CD8-positive, alpha-beta memory T cell (primary cell): ENCODE measurements at places on chromosomes 12 and 14.

DNA sequence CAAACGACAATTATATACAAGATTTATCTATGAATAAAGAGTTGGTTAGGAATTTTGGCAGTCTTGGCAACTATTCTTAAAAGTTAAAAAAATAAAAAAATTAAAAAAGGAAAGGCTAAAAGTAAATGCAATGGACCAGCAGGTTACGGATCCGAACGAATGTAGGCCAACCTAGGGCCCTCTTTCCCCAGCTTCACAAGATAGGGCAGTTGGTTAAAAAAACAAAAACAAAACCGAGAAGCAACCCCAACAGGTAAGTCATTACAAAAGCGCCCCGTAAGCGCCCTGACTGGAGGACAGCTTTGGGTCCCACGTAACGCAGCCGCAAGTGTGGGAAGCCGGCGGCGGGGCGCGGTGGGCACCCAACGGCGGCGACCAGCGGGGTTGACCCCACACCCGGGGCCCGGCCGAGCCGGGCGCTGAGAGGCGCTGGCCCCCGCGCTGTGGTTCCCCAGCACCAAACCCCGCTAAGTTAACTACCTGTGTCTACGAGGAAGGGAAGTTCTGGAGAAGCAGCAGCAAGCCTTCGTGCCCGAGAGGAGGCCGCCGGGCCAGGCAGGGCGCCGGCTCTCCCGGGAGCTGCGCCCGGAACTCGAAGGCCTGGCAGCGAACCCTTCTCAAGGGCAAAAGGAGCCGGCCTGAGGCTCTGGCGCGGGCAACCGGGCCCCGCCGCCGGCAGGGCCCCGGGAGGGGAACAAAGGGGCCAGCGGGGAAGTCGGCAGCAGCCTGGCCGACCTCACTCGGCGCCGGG lies 882 bp downstream of the HECTD1 start:
- DNase-seq: peak; percentile 65

- DNase-seq: no peak
Observed at GRCh38 chr12:12747278-12747677, 30.1 kb downstream of the CDKN1B start.

DNA sequence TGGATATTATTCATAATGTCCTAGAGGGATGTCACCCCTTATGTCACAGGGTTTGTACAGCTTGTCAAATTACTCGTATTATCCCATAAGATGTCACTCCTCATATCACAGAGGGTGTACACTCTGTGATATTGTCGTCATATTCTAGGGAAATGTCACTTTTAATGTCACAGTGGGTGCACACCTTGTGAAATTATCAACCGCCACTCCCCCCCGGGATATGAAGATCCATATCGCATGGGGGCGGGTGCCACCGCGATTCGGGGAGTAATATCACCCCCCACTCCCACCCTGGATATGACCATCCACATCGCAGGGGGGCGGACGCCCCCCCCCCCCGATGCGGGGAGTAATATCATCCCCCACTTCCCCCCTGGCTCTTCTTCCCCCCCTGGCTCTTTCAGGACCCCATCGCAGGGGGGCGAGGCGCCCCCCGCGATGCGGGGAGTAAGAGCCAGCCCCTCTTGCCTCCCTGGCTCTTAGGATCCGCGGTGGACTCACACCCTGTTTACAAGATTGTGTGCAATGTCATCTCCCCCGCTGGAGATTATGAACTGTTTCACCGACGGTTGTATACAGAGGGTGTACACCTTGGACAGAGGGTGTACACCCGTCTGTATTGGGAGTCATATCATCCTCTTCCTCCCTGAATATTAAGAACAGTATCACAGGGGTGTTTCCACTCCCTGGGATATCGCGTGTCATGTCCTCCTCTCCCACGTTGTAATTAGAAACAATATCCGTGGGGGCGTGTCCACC lies 92.8 kb downstream of the FRMD6 start:
- no peak for DNase-seq

- DNase-seq: peak; percentile 88
Observed at GRCh38 chr14:91835920-91836843, 31.2 kb downstream of the TC2N start.

DNA sequence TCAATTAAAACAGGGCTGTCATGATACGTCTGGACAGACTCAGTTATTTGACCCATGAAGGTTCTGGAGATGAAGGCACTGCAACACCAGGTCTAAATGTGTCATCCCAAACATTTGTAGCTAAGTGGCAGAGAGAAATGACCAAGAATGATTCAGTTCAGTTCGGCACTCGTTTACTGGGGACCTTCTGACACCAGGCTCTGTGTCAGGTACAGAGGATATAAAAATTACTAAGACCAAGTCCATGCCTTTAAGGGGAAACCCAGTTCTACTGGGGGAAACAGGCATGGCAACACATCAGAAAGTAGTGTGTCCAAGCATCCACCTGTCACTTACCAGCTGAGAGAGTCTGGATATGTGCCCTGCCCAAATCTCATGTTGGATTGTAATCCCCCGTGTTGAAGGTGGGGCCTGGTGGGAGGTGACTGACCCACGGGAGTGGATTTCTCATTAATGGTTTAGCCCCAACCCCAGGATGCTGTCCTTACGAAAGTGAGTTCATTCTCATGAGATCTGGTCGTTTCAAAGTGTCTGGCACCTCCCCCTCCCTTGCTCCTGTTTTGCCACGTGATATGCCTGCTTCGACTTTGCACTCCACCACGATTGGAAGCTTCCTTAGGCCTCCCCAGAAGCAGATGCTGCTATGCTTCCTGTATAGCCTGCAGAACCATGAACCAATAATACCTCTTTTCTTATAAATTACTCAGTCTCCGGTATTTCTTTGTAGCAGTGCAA lies 41.9 kb upstream of the BCL2L14 start:
- no peak for DNase-seq

DNA sequence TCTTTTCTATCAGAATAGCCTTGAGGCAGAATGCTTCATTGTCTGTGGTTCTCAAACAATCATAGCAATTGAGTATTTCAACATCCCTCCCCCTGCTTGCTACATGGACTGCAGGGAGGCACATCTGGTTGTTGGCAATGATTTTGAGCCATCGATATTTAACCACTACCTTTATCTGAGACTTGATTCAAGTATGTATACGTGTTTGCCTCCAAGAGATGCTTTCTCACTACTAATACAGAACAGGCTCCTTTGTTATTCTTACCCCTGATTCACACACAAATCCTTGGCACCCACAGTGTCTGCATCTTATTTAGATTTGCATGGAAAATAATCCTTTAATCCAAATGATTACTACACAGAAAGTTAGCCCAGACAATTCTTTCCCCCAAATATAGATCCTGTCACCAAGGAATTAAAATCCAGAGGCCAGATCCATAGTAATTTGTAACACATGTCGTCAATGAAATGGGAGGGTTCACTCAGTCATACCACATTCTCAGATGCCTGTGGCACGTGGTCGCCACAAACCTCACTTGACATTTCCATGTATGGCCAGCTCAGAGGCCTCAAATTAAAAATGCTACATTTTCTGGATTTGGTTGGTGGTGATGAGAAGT lies 199.3 kb downstream of the ITPR2 start:
- no peak for DNase-seq

DNA sequence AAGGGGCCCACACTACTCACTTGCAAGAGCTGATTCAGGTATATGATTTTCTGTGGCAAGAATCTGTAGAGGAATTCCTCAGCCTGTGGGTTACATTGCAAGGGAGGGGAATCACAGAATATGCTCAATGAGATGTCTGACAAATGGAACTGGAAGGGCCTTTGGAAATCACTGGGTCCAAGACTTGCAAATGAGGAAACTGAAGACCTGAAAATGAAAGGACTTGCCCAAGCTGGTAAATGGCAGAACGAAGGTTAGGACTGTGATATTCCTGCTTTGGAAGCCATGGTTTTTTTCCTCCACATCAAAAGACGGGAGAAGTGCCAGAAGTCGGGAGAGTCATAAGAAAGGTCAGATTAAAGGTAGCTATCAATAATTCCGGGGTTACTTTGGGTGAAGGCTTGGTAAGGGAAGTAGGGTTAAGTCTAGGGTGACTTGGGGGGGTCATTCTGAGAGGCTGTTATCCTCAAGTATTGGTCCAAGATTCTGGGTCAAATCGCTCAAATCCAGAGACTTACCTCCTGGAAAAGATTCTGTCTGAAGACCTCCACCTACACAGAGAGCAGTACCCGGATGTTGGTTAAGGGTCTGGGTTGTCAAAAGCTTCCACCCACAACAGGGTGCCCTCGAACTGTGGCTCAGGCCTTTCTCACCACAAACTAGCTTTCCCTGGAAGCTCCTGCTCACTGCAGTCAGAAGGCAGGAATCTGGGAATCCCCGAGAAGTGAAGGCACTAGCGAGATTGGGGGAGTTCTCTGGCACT lies 539 bp downstream of the PSME2 start:
- no peak for DNase-seq

DNA sequence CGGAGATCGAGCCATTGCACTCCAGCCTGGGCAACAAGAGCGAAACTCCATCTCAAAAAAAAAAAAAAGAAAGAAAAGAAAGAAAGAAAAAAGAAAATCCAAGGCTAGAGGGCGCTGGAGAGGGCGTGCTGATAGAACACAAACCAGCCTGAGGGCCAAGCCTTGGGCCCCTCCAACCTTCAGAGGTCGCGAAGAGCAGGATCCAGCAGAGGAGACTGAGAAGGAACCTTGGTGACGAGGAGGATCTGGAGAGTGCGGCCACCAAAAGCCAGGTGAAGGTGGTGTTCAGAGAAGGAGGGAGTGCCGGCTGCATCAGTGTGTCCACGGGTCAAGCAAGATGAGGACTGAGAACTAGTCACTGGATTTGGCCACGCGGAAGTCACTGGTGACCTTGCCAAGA lies 4.1 kb upstream of the DYNC1H1 start:
- peak; percentile 29 for DNase-seq

DNA sequence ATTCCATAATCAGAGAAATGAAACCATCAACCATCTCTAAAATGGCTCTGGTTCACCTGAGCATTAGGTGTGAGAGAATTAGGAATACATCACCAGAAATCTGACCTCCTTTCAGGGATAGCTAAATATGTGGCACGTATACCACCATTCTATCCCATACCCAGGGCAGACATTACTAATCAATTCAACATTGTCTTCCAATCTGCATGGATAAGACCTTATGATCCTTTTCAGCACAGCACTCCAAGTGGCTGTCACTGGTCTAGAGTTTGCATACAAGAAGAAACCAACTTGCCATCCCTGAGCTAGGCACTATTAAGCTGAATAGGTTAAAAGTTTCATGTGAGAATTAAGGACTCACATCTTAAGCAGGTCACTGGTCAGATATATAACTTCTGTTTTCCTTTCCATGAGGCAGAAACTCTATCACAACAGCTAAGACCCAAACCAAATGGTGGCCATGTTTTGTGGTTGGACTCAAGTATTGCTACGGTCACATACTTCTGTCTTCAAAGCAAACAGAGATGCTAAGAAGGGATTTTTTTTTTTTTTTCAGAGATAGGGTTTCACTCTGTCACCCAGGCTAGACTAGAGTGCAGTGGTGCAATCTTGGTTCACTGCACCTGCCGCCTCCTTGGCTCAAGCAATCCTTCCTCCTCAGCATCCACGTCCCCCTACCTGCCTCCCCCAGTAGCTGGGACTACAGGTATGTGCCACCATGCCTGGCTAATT lies 249.0 kb downstream of the DPF3 start:
- DNase-seq: no peak

- no peak for DNase-seq
Observed at GRCh38 chr12:39574378-39574777, 45.2 kb downstream of the ABCD2 start.

- DNase-seq: no peak
Observed at GRCh38 chr12:30519535-30519934, 176.1 kb downstream of the IPO8 start.

DNA sequence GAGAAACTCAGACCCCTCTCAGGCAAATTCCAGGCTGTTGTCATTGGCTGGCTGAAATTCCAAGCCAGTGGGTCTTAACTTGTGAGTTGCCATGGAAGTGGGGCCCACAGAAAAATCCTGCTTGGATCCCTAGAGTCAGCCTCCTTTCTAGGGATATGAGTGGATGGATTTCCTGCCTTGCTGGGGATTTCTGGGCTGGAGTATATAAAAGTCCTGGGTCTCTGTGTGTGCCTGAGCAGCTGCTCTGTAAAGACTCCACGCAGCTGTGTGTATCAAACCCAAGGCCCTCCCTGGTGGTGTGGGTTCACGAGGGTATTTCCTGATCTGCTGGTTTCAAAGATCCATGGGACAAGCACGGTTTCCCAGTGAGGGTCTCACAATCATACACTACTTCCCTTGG lies 1077.1 kb downstream of the SLC16A7 start:
- DNase-seq: no peak
